ENCODE measurements at places on chromosomes 2 and 18. TPM values are rescaled to one million over a fixed set of nuclear protein-coding genes. Genes with fewer than 3 reads are reported as not detected.

GRCh38 chr2:138711812-138712211, 68.4 kb downstream of the NXPH2 start:
- no peaks in the 10 kb centered on the region for H3K36me3 ChIP-seq
- no peak for DNase-seq
- H3K4me1 ChIP-seq: peaks cover 2% of the 10 kb centered on the region
- no peak overlapping the region for H3K27ac ChIP-seq

DNA sequence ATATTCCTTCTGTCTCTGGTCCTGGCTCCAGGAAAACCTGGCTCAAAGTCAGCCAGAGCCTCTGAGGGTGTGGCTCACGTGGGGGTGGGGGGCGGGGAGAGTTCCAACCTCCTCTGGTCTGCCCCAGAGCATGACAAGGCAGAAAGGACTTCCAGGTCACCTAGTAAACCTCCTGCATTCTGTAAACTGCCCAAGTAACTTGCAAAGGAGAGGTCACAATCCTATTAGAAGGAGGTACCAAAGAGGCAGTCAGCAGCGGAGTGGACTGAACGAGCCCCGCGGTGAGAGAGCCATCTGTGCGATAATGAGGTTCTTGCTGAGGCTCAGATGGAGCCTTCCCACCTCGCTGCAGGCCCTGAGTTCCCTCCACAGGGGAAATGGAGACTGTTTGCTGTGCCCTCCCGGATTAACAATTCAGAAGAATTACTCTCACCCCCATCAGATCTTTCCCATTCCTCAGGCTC, 58.9 kb upstream of the GATA6 start:
- H3K4me1 ChIP-seq: no peaks in the 10 kb centered on the region
- H3K4me3 ChIP-seq: no peak overlapping the region
- no peak overlapping the region for H3K27ac ChIP-seq

DNA sequence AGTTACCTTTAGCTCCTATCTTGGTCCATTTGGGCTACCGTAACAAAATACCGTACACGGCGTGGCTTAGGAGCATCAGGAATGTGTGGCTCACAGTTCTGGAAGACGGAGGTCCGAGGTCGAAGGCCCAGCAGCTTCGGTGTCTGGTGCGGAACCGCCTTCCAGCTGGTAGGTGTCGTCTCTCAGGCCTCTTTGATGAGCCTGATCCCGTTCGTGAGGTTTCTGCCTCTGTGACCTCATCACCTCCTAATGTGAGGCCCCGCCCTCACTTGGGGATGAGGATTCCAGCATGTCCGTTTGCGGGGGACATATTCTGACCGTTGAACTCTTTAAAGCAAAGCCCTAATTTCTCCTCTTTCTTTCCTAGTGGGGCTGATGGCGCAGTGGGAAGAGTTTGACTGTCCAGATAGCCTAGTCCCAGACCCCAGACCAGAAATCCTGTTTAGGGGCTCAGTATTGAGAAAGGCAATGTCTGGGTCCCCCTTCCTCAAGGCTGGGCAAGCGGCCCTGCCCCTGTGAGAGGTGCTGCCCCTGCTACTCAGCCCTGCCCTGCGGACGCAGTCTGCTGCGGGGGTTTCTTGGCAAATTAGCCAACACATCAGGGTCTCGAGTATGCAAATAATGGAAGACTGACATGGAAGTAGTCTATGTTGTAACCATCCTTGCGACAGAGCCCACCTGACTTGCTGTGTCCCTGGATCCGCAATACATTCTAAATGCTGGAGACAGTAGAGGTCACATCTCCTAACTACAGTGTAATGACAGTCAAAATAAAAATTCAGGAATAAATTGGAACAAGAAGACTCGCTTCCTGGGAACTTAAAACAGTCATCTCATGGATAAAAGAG, 128.0 kb downstream of the ASB1 start:
- no peak for DNase-seq
- H3K27ac ChIP-seq: no peak overlapping the region
- H3K36me3 ChIP-seq: no peaks in the 10 kb centered on the region
- H3K4me1 ChIP-seq: no peaks in the 10 kb centered on the region
- H3K27me3 ChIP-seq: peaks cover 2% of the 10 kb centered on the region

- H3K27me3 ChIP-seq: peaks cover 36% of the 10 kb centered on the region
- no peak overlapping the region for H3K27ac ChIP-seq
- DNase-seq: no peak
- peaks cover 18% of the 10 kb centered on the region for H3K4me1 ChIP-seq
- H3K36me3 ChIP-seq: peaks cover 3% of the 10 kb centered on the region
Observed at GRCh38 chr2:11346023-11346482, 1.6 kb upstream of the ROCK2 start.

DNA sequence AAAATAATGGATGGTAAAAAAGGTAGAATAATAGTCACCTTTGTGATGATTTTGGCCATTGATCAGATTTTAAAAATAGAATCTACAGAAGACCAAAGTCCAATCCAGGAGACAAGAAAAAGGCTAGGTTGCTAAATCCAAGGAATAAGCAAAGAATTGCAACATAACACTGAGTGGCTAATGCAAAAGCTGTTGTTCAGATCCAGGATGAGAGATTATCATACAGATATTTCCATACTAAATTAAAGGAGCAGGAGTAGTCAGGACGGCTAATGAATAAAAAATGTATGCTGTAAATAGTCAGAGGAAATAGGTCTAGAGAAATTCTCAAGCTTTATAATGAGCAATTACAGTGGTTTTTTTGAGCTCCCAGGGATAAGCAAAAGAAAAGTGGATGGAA, 745.9 kb upstream of the ACVR2A start:
- H3K27me3 ChIP-seq: peaks cover 3% of the 10 kb centered on the region
- H3K36me3 ChIP-seq: no peaks in the 10 kb centered on the region
- H3K27ac ChIP-seq: no peak overlapping the region
- H3K4me3 ChIP-seq: no peak overlapping the region

- no peaks in the 10 kb centered on the region for H3K4me1 ChIP-seq
- peaks cover 2% of the 10 kb centered on the region for H3K27me3 ChIP-seq
- DNase-seq: no peak
Observed at GRCh38 chr2:156779416-156780120, 343.4 kb downstream of the GPD2 start.

DNA sequence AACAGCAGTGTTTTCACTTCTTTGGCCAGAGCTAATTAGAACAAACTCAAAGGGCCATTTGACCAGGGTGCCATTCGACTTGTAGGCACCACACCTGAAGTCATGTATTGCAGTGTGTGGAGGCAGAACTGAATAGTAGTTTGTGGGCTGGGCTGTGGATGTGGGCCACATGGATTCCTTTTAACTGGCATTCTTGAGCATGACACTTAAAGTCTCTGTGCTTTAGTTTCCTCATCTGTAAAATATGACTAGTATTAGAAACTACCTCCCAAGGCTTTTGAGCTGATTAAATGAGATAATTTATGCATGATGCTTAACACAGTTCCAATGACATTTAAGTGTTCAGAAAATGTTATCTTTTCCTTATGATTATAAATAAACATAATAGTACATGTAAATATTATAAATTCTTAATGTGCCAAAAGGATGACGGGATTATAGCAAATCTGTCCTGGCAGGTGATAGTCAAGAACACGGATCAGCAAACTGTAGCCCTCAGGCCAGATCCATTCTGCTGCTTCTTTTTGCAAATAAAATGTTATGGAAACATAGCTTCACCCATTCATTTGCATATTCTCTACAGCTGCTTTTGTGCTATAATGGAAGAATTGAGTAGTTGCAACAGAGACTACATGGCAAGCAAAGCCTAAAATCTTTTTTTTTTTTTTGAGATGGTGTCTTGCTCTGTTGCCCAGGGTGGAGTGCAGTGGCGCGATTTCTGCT, 36.3 kb upstream of the CCDC68 start:
- DNase-seq: no peak
- no peak overlapping the region for H3K27ac ChIP-seq
- H3K4me3 ChIP-seq: no peak overlapping the region
- H3K4me1 ChIP-seq: no peaks in the 10 kb centered on the region
- H3K27me3 ChIP-seq: peaks cover 8% of the 10 kb centered on the region

DNA sequence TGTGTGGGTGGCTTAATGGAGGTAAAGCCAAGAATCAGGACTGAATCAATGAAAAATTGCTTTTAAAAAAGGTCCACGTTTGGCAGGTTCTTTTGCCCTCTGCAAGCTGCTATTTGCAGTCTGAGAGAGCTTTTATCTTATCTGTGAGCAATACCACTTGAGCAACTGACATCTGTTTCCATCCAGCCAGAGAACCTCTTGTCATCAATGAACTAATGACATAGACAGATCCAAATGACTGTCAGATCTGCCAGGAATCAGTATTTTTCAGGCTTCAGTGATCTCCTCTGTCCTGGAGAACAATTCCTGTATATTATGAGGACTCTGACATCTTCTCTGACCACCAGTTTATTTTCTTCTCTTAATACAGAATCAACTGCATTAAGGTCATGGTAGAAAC, 608.1 kb downstream of the LRP1B start:
- no peaks in the 10 kb centered on the region for H3K36me3 ChIP-seq
- H3K4me3 ChIP-seq: no peak overlapping the region
- DNase-seq: no peak
- H3K4me1 ChIP-seq: no peaks in the 10 kb centered on the region
- H3K27ac ChIP-seq: no peak overlapping the region
- no peaks in the 10 kb centered on the region for H3K27me3 ChIP-seq

DNA sequence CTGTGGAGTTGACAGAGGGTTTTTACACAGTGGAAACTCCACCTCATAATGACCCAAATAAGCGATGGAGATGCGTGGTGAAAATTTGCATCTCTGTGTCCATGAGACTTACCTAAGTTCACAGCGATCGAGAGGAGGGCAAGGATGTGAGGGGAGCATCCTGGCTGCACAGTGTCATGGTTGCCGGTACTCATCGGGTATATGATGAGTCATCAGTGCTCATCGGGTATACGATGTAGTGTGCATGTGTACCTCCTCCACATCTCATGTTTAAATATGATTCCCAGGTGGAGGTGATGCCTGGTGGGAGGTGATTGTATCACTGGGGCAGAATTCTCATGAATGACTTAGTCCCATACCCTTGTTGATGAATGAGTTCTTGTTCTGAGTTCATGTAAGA, 233.5 kb downstream of the MYT1L start:
- no peaks in the 10 kb centered on the region for H3K27me3 ChIP-seq
- DNase-seq: no peak
- no peaks in the 10 kb centered on the region for H3K4me1 ChIP-seq
- no peak overlapping the region for H3K4me3 ChIP-seq
- H3K27ac ChIP-seq: no peak overlapping the region

- H3K36me3 ChIP-seq: no peaks in the 10 kb centered on the region
- no peak for DNase-seq
- no peak overlapping the region for H3K4me3 ChIP-seq
- no peak overlapping the region for H3K27ac ChIP-seq
- H3K27me3 ChIP-seq: peaks cover 38% of the 10 kb centered on the region
Observed at GRCh38 chr2:191851158-191851557, 4.3 kb upstream of the CAVIN2 start.

GRCh38 chr18:72107647-72108383, 436.3 kb downstream of the CBLN2 start:
- H3K4me3 ChIP-seq: no peak overlapping the region
- H3K4me1 ChIP-seq: no peaks in the 10 kb centered on the region
- no peaks in the 10 kb centered on the region for H3K36me3 ChIP-seq
- no peak for DNase-seq
- H3K27ac ChIP-seq: no peak overlapping the region
- H3K27me3 ChIP-seq: no peaks in the 10 kb centered on the region

- H3K27ac ChIP-seq: no peak overlapping the region
- H3K4me3 ChIP-seq: no peak overlapping the region
- no peak for DNase-seq
- H3K27me3 ChIP-seq: peaks cover 8% of the 10 kb centered on the region
Observed at GRCh38 chr2:38147333-38148121, 71.6 kb upstream of the CYP1B1 start.

DNA sequence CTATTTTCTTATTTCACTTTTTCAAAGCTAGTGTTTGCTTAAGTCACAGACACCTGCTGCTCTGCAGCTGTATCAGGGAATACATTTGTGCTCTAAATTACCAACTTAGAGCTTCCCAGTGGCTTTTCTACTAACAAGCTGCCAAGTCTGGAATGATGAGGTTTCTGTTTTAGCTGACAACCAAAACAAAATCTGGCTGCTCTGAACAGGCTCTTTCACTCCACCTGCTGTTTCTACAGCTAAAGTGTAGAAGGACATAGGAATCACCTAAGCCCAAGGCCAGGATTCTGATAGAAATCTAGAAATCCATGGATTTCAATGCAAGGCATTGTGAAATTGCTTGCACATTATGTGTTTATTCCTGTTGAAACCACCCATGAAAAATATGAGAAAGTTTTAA, 201.2 kb downstream of the SUCLG1 start:
- H3K27me3 ChIP-seq: peaks cover 4% of the 10 kb centered on the region
- H3K27ac ChIP-seq: no peak overlapping the region
- H3K4me3 ChIP-seq: no peak overlapping the region
- H3K4me1 ChIP-seq: no peaks in the 10 kb centered on the region
- H3K36me3 ChIP-seq: no peaks in the 10 kb centered on the region

DNA sequence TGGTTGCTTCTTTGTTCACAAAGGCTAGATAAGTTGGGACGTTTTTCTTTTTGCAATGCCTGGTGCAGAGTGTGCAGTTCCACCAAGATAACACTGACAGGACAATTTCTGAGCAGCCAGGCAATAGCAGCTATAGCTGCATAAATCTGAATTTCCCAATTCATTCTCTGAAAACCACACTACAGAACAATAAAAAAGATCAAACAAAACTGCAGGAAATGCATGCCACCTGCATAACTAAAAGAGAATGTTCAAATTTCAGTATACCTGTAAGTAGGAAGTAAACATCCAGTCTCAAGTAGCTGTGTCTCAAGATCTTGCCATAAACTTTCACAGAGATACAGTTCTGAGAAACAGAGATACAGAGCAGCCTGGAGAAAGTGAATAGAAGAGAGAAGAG, 5.3 kb upstream of the KCTD18 start:
- H3K36me3 ChIP-seq: no peaks in the 10 kb centered on the region
- peaks cover 10% of the 10 kb centered on the region for H3K4me1 ChIP-seq
- H3K27me3 ChIP-seq: peaks cover 10% of the 10 kb centered on the region
- DNase-seq: no peak
- H3K4me3 ChIP-seq: no peak overlapping the region

DNA sequence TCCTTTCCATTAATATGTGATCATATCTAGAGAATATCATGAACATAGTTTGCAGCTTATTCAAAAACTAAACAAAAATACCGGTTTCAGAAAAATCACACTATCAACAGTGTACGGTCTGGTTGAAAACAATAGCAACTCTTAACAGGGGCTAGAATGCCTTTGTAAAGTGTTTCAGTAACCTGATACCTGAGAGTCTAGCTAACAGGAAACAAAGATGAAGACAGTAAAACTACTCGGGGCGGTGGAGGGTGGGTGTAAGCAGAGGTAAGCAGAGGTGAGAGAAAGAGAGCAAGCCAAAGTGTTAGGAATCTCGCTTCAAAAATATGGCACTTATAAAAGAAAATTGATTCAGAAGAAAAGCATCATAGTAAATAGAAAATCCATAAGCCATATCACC, 109.0 kb upstream of the RGPD4 start:
- no peak overlapping the region for H3K27ac ChIP-seq
- H3K36me3 ChIP-seq: no peaks in the 10 kb centered on the region
- no peak overlapping the region for H3K4me3 ChIP-seq
- no peak for DNase-seq
- peaks cover 3% of the 10 kb centered on the region for H3K4me1 ChIP-seq

DNAJC5G gene
- not detected for total RNA-seq

AMER3 gene
- total RNA-seq: not detected

POMC gene
- total RNA-seq: 6.1 TPM

INSIG2 gene
- total RNA-seq: 29.0 TPM

CCDC68 gene
- total RNA-seq: not detected

HES6 gene
- 4.3 TPM for total RNA-seq

MAP2 gene
- not detected for total RNA-seq

PTH2R gene
- 0.22 TPM for total RNA-seq

ARHGAP15 gene
- total RNA-seq: 141 TPM

OSR1 gene
- total RNA-seq: not detected
